ENCODE measurements at places on chromosomes 1 and 21.

GRCh38 chr1:7046314-7046713, 261.1 kb downstream of the CAMTA1 start:
- DNase-seq, result no peak

DNA sequence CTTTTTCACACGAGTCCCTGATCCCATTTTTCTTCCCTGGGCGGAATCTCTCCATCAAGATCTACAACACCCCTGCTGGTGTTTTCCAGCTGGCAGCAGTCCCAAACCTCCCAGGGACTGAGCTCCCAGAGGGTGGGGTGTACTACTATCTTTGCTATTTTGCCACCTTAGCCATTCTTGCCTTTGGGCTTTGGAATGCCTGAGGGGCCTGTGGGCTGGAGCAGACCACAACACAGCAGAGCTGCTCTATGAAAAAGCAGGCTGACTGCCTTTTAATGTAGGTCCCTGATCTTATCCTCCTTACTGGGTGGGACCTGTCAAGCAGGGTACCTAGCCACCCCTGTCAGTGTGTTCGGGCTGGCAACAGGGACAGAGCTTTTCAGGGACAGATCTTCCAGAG, 91.9 kb downstream of the KCNT2 start:
- no peak for DNase-seq

DNA sequence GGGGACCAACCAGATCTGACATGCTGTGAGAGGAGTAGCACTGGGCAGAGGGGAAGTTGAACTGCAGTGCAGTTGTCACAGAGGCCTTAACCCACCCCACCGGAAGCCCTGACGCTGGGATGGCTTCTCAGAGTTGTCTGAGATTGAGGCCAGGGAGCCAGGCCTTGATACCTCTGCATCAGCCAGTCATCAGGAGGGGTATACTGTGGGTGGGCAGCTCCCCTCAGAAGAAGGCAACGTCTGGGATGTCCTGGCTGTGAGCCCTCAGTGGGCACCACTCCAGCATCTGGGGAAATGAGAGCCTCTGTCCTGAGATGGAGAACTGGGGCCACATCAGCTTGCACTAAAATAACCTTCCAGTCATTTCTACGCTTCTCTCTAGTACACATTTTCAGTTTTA, 47.9 kb upstream of the BCAR3 start:
- no peak for DNase-seq

GRCh38 chr1:22910986-22911651, 61.5 kb downstream of the LACTBL1 start:
- DNase-seq, result no peak

GRCh38 chr1:15835205-15835740, 12.2 kb upstream of the SPEN start:
- DNase-seq, result no peak

DNA sequence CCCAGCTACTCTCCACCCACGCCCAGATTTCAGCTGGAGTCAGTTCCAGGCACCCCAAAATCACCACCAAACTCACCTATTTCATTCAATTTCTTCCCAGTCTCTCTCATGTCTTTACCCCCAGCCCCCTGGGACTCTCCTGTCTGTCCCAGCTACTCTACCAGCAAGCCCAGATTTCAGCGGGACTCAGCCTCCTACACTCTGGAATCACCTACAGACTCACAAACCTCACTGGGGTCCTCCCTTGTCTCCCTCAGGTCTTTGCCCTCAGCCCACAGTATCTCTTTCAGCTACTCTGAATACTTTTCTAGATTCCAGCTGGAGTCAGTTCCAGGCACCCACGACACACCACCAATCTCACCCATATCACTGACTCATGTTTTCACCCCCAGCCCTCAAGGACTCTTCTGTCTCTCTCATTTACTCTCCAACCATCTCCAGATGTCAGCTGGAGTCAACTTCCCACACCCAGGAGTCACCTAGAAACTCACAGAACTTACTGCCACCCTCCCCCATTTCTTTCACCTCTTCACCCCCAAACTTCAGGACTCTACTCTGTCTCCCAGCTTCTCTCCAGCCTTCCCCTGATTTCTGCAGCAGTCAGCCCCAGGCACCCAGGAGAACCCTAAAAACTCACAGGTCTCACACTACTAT, 1529.3 kb upstream of the TPTE start:
- no peak for DNase-seq

DNA sequence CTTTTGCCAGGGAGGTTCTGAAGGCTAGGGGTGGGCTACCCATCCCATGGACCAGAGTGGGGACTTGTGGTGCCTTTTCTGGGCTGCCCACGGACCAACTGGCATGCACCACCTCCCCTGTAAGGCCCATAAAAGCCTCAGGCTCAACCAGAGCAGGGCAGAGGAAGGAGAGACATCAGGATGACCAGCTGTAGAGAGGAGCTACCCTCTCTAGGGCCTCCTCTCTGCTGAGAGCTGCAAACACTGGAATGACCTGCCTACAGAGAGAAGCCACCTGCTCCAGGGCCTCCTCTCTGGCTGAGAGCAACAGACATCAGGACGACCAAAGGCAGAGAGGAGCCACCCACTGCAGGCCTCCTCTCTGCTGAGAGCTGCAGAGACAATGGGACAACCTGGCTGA, 140.9 kb downstream of the EIF4G3 start:
- DNase-seq, result no peak

GRCh38 chr21:44321846-44322450, 17.2 kb downstream of the CFAP410 start:
- DNase-seq, result no peak

- no peak for DNase-seq
Observed at GRCh38 chr21:45535341-45536081, 6.7 kb downstream of the SLC19A1 start.

DNA sequence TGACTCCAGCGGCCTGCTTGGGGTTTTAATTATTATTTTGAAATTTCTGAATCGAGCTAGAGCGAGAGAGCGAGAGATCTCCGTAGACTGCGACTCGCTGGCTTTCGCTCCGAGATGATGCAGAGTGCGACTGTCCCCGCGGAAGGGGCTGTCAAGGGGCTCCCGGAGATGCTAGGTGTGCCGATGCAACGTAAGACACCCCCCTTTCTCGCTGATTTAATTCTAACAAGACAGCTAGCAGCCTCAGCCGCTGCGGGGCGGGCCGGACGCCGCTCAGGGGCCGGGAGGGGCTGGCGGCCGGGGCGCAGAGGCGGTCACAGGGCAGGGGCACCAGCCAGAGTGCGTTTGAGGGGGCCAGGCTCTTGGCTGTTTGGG, 339 bp downstream of the LHX4 start:
- no peak for DNase-seq

DNA sequence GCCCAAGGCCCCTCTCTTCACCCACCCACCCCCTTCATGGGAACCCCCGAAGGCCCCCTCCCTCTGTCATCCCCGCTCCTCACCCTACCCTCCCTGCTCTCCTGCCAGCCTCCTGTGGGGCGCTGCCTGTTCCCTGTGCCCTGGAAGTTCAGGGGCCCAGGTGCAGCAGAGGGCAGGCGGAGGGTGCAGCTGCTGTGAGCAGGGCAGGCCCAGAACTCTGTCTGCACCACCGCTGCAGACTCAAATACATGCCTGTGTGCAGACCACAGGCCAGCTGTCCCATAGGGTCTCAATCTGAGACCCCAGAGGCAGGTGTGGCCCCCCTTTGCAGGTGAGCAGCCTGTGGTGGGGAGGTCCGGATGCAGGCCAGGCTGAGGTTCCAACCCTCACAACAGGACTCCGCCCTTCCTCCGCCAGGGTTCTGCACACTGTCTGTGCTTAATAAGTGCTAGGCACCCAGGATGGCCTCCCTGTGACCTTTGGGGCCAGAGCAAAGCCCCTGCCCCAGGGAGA, 62.5 kb downstream of the WNT9A start:
- no peak for DNase-seq

DNA sequence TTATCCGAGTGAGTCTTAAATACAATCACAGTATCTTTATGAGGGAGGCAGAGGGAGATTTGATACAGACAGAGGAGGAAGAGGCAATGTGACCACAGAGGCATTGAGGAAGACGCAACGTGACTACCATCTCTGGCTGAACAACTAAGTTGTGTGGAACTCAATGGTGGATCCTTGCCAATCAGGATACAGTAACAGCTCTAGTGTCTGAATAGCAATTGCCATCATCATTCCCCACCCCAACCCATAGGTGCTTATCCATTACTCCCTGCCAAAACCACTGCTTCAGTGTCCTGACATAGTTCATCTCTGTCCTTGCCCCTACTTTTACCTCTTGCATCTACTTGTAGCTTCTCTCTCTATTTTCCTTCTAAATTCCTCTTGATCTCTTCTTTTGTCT, 20.5 kb upstream of the RHBDL2 start:
- no peak for DNase-seq

DNA sequence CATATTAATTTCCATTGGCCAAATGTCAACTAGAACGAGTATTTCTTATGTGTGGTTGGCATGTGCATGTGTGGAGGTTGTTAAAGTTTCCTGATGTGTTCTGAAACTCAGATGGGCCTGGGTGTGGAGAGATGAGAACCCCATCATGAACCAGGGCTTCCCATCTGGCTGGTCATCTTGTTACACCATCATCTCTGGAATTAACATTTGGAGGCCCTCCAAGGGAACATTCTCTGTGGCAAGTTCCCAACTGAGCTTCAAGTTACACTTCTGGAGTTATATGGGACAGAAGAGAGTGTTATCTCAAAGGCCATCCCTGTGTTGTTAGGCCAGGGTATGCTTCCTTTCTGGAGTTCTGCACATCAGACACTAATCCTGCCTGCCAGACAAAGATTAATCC, 183.6 kb downstream of the TTLL7 start:
- no peak for DNase-seq

DNA sequence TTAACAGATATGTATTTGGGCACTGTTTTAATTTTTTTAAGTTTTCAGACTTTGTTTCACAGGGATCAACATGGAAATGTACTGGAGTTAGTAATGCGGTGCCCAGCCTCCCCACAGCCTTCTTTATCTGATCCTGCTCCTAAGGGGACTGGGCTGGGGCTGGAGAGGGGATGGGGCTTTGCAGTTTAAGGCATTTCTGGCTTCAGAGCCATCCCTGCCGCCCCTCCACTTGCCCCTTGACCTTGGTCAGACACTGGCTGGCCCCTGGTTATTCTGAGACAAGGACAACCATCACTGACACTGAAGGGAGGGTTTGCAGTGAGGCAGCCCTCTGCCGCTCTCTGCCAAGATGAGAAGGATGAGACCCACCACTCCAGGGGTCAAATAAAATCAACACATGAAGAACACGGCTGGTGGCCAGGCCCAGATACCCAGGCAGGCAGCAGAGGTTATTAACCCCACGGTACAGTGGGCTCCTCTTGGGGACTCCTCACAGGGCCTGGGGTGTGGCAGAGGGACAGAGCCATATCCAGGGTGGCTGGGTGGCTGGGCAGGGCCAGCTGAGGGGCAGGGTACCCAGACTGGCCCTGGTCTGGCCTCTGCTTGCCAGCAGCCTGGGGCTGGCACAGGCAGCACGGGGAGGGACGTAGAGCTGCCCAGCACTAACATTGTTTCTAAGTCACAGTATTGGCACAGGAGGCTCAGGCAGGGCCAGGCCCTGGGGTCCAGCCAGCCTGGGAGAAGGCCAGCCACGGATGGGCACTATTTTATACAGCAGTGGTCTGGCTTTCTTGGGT, 7.2 kb upstream of the UBE2U start:
- no peak for DNase-seq

GRCh38 chr1:64546013-64546412, 76.1 kb downstream of the CACHD1 start:
- no peak for DNase-seq

GRCh38 chr1:183588827-183589226, 1.4 kb downstream of the NCF2 start:
- no peak for DNase-seq

DNA sequence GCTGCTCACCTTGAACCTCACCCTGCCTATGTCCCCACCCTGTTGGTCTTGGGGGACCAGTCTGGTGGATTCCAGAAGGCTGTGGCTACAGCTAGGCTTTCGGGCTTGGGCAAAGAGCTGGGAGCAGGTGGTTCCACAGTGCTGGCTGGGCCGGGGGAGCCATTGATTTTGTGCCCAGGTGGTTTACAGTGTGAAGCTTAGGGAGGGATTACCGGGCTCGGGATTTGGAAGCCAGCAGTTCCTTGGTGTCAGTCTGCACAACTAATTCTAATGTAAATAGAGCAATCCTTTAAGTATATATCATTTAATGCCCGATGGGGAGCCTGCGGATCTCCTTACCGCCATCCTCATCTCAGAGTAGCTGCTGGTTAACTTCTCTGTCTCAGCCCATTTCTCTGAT, 38.2 kb downstream of the PRDM16 start:
- DNase-seq, result no peak

DNA sequence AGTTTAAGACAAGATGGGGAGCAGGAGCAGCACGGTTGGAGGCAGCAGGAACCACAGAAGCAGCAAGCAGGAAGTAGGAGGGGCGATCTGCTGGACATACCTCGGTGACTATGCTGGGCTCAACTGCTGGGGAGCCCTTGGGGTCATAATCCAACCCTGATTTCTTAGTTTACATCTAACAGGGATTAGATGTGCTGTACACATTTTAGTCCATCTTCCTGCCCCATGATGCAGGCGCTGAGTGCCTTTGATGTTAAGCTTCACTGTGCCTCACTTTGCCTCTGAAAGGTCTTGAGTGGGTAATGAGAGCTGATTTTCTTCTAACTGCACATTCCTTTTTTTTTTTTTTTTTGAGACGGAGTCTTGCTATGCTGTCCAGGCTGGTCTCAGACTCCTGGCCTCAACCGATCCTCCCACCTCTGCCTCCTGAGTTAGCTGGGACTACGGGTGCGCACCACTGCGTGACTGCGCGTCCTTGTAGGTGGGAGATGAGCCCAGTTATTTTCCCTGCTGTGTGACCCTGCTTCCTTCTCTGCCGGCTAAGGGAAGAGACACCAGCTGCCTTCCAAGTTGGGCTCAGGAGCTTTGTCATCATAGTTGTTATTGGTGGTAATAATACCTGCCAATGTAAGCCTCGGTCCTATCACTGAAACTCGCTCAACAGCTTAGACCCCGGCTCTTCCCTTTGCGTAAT, 1.1 kb upstream of the RCAN3 start:
- DNase-seq, result no peak

DNA sequence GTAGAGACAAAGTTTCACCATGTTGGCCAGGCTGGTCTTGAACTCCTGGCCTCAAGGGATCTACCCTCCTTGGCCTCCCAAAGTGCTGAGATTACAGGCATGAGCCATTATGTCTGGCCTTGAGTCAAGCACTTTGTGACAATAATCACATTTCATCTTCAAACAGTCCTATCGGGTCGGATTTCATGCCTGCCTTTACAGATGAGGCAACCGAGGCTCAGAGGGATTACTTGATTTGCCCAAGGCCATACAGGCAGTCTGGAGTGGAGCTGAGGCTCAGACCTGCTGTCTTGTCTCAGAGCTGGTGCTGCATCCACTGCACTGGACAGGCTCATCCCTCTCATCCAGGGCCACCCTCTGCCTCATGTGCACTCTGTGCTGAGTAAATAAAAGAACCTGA, 26.6 kb downstream of the FAM151A start:
- DNase-seq, result no peak

- no peak for DNase-seq
Observed at GRCh38 chr1:27597516-27598294, 6.2 kb downstream of the AHDC1 start.

- no peak for DNase-seq
Observed at GRCh38 chr1:43942411-43942810, 4.3 kb upstream of the IPO13 start.

DNA sequence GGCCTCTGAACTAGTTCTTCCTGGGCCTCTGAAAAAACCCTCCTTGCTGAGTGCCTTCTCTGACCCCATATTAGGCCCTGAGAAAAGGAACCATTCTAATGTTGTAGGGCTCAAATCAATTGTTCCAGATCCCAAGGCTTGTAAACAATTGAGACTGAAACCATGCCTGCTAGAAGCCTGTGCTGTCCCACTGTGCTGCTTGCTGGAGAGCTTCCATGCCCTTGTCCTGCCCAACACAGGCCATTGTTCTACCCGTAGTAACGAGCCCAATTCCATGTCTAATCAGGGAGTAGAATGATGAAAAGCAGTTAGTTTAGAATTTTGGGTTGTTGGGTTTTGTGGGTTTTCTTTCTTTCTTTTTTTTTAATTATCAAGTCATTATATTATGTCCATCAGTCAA, 47.4 kb downstream of the ZNF281 start:
- DNase-seq, result no peak

Data from right renal cortex interstitium (tissue), 3 donors.